ENCODE measurements at places on chromosomes 12 and 14.

- H3K27me3 ChIP-seq: no peaks in the 10 kb centered on the region
- DNase-seq: no peak
- H3K36me3 ChIP-seq: no peaks in the 10 kb centered on the region
Measured at GRCh38 chr12:20351406-20351805, 16.9 kb upstream of the PDE3A start.

- no peak overlapping the region for H3K4me3 ChIP-seq
- no peaks in the 10 kb centered on the region for H3K36me3 ChIP-seq
- no peak overlapping the region for H3K27ac ChIP-seq
Measured at GRCh38 chr12:100955139-100955538, 160.6 kb downstream of the ANO4 start.

DNA sequence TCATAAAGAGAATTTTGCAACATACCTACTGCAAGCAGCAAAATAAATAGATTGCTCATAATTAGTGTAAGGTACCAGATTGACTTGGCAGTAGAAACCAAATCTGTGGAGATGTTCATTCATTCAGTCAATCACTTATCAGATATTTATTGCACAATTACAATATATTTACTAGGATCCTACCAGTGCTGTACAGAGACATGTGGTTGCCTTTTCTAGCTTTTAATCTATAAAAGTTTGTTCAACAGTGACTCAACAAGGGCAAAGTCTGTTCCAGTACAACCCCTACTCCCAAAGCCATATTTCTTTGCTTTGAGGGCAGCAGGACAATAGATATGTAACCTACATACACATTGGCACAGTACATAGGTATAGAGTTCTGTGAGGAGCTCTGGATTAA is 27.3 kb downstream of the ABCD2 start:
- H3K4me1 ChIP-seq: no peaks in the 10 kb centered on the region
- H3K4me3 ChIP-seq: no peak overlapping the region
- DNase-seq: no peak
- H3K27ac ChIP-seq: no peak overlapping the region
- no peaks in the 10 kb centered on the region for H3K27me3 ChIP-seq

DNA sequence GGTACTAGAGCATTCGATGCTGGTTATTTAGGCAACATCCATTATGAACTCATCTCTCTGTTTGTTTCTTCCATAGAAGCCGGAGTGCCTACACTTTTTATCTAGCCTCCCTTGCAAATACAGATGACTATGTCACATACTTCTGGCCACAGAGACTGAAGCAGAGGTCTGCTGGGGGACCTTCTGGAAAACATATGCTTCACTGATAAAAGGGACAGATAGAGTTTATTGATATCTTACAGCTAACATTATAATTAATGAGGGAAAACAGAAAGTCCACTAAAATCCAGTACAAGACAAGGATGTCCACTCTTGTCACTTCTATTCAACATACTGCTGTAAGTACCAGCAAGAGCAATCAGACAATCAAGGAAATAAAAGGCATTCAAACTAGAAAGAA is 104.3 kb upstream of the FAR2 start:
- no peaks in the 10 kb centered on the region for H3K27me3 ChIP-seq
- H3K4me3 ChIP-seq: no peak overlapping the region
- no peaks in the 10 kb centered on the region for H3K36me3 ChIP-seq
- H3K27ac ChIP-seq: no peak overlapping the region
- H3K4me1 ChIP-seq: no peaks in the 10 kb centered on the region

DNA sequence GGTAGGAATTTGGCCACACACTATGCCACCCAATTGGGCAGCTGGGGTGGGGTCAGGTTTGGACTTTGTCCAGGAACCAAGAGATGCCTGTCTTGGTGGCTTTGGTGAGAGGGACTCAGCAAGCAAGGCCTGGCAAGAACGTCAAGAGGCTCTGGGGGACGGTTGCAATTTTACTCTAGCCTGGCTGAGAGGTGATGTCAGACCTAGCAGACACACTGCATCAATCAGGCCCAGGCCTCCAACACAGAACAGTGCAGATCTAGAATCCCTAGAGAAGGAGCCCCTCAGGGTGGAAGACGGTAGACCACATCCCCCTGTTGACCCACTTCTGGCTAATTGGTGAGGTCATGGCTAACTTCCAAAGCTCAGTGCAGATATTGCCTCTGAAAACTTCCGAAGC is 1.6 kb upstream of the UNC119B start:
- DNase-seq: no peak
- H3K36me3 ChIP-seq: no peaks in the 10 kb centered on the region
- no peak overlapping the region for H3K4me3 ChIP-seq
- H3K27me3 ChIP-seq: no peaks in the 10 kb centered on the region

GRCh38 chr12:102498471-102498870 is 18.1 kb upstream of the IGF1 start:
- no peak overlapping the region for H3K4me3 ChIP-seq
- H3K36me3 ChIP-seq: no peaks in the 10 kb centered on the region

DNA sequence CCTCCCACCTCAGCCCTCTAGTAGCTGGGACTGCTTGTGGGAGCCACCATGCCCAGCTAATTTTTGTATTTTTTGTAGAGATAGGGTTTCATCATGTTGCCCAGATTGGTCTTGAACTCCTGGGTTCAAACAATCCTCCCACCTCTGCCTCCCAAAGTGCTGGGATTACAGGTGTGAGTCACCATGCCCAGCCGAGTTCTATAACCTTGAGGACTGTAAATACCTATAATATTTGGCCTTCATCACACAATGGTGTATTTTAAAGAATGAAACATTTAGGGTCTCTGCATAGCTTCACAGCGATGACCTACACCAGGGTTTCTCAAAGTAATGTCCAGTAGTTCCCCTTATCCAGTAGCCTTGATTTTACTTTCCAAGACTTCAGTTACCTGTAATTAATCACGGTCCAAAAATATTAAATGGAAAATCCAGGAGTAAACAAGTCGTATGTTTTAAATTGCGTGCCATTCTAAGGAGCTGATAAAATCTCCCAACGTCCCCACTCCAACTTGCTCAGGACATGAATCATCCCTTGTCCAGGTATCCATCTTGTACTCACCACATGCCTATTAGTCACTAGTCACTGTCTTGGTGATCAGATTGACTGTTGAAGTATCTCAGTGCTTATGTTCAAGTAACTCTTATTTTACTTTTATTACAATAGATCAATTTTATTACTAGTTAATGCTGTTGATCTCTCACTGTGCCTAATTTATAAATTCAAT is 368.2 kb downstream of the BTG1 start:
- H3K27me3 ChIP-seq: no peaks in the 10 kb centered on the region
- no peak for DNase-seq
- no peak overlapping the region for H3K4me3 ChIP-seq
- H3K4me1 ChIP-seq: no peaks in the 10 kb centered on the region

- H3K27me3 ChIP-seq: no peaks in the 10 kb centered on the region
- no peaks in the 10 kb centered on the region for H3K4me1 ChIP-seq
- no peak overlapping the region for H3K4me3 ChIP-seq
- no peak overlapping the region for H3K27ac ChIP-seq
- no peaks in the 10 kb centered on the region for H3K36me3 ChIP-seq
Measured at GRCh38 chr12:39000370-39000769, 95.0 kb upstream of the CPNE8 start.

GRCh38 chr14:105323663-105324062 is 9.1 kb downstream of the PACS2 start:
- no peak for DNase-seq
- no peak overlapping the region for H3K27ac ChIP-seq
- H3K4me1 ChIP-seq: peaks cover 6% of the 10 kb centered on the region
- no peaks in the 10 kb centered on the region for H3K27me3 ChIP-seq
- H3K4me3 ChIP-seq: no peak overlapping the region

DNA sequence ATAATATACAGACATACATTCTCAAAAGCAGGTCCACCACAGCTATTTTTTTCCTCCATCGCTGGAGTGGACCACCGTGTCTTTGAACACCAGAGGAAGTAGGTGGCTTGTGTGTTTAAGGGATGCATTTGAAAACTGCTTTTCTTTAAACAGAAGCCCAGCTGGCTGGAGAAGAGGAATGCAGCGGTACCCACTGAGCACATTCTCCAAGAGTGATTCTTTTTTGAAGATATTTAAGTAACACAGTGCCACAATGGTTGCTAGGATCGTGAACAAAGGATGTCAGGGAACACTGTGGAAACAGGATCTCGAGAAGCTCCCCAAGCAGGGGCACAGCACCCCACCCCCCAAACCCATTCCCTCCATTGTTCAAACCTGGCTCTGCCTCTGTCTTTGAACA is 286.6 kb upstream of the PWP1 start:
- peak overlapping the region; percentile 87 for H3K27ac ChIP-seq
- H3K4me1 ChIP-seq: peaks cover 17% of the 10 kb centered on the region
- H3K4me3 ChIP-seq: no peak overlapping the region
- H3K36me3 ChIP-seq: no peaks in the 10 kb centered on the region

DNA sequence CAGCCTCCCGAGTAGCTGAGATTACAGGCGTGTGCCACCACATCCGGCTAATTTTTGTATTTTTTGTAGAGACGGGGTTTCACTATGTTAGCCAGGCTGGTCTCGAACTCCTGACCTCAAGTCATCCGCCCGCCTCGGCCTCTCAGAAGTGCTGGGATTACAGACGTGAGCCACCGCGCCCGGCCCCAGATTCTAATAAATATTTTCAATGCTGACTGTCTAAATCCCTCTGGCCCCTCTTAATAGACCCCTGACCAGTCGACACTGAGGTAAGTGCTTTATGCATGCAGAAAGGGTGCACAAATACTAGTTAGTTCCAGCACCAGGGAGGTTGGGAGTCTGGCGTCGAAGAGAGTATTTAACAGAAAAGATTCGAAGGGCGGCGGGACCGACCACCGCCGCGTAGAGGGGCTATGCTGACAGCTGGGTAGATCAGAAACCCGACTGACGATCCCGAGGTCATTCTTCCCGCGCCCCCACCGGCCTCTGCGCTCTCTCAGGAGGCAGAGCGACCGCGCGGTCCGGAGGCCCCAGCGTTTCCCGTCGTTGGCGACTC is 1.1 kb upstream of the SPATS2 start:
- no peaks in the 10 kb centered on the region for H3K27me3 ChIP-seq
- H3K4me3 ChIP-seq: peak overlapping the region; percentile 77
- peak overlapping the region; percentile 96 for H3K27ac ChIP-seq
- H3K4me1 ChIP-seq: peaks cover 37% of the 10 kb centered on the region

- no peaks in the 10 kb centered on the region for H3K36me3 ChIP-seq
- H3K27me3 ChIP-seq: no peaks in the 10 kb centered on the region
- H3K27ac ChIP-seq: peak overlapping the region; percentile 82
- H3K4me3 ChIP-seq: peak overlapping the region; percentile 46
Measured at GRCh38 chr12:32895688-32896431, 717 bp downstream of the PKP2 start.

- no peaks in the 10 kb centered on the region for H3K4me1 ChIP-seq
- DNase-seq: no peak
- no peak overlapping the region for H3K27ac ChIP-seq
- H3K27me3 ChIP-seq: no peaks in the 10 kb centered on the region
- no peaks in the 10 kb centered on the region for H3K36me3 ChIP-seq
Measured at GRCh38 chr12:41970744-41971143, 173.9 kb downstream of the GXYLT1 start.

GRCh38 chr12:100289038-100289437 is 22.1 kb downstream of the SCYL2 start:
- H3K4me1 ChIP-seq: no peaks in the 10 kb centered on the region
- H3K27ac ChIP-seq: no peak overlapping the region
- no peak for DNase-seq
- H3K27me3 ChIP-seq: no peaks in the 10 kb centered on the region
- no peaks in the 10 kb centered on the region for H3K36me3 ChIP-seq

- H3K36me3 ChIP-seq: no peaks in the 10 kb centered on the region
- H3K4me1 ChIP-seq: no peaks in the 10 kb centered on the region
- H3K27ac ChIP-seq: no peak overlapping the region
- no peak overlapping the region for H3K4me3 ChIP-seq
- DNase-seq: no peak
Measured at GRCh38 chr12:16756833-16757555, 151.0 kb upstream of the LMO3 start.

GRCh38 chr12:131025939-131026702 is 72.4 kb downstream of the ADGRD1 start:
- H3K27ac ChIP-seq: no peak overlapping the region
- H3K36me3 ChIP-seq: no peaks in the 10 kb centered on the region
- H3K4me3 ChIP-seq: no peak overlapping the region

DNA sequence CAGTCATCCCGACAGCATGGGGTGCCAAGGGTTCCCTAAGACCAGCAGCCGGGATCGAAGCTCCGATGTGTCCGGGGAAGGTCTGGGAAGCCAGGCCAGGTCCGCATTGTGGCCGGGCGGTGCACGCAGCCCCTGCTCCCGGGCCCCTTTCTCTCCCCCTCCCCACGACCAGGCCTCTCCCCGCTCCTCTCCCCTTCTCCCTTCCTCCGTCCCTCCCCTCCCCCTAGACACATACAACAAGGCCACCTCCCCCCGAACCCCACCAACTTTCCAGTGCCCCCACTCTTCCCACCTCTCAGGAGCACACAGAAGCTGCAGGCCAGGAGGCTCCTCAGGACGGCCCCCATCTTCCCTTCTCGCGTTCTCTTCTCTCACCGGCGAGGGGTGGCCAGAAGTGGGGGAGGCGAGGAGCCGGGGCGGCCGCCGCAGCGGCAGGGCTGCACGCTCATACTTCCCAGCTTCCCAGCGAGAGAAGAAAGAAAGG is 413 bp downstream of the LRP6 start:
- no peak for DNase-seq
- peak overlapping the region; percentile 90 for H3K4me3 ChIP-seq
- no peaks in the 10 kb centered on the region for H3K4me1 ChIP-seq
- H3K27ac ChIP-seq: peak overlapping the region; percentile 96

DNA sequence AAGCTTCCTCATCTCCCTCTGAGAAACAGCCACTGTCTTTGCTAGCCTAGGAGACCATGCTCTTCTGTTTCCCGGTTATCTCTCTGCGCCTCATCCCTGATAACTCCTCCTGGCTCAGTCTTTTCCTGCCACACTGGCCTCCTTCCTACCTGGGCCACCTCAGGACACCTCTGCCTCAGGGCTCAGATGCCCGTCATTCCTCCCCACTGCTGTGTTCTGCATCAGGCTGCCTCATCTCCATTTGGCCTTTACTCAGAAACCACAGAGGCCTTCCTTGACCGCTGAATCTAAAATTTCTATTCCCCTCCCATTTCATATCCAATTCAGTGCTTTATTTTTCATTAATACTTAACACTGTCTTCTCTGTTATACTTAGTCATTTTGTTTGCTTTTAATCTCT is 311.0 kb upstream of the RGS6 start:
- H3K36me3 ChIP-seq: peaks cover 42% of the 10 kb centered on the region
- DNase-seq: no peak
- H3K4me1 ChIP-seq: no peaks in the 10 kb centered on the region
- no peak overlapping the region for H3K27ac ChIP-seq
- no peaks in the 10 kb centered on the region for H3K27me3 ChIP-seq

GRCh38 chr12:19457561-19457960 is 18.3 kb downstream of the AEBP2 start:
- H3K27ac ChIP-seq: no peak overlapping the region
- peaks cover 11% of the 10 kb centered on the region for H3K4me1 ChIP-seq
- no peaks in the 10 kb centered on the region for H3K27me3 ChIP-seq
- no peak overlapping the region for H3K4me3 ChIP-seq
- no peak for DNase-seq

GRCh38 chr12:117412465-117413188 is 51.2 kb upstream of the NOS1 start:
- no peak for DNase-seq
- no peaks in the 10 kb centered on the region for H3K4me1 ChIP-seq
- no peaks in the 10 kb centered on the region for H3K27me3 ChIP-seq
- H3K4me3 ChIP-seq: no peak overlapping the region
- H3K27ac ChIP-seq: no peak overlapping the region

- no peak for DNase-seq
- no peak overlapping the region for H3K4me3 ChIP-seq
- no peak overlapping the region for H3K27ac ChIP-seq
Measured at GRCh38 chr12:54759751-54760150, 94.6 kb upstream of the MUCL1 start.

Measured in esophagus squamous epithelium (tissue), 5 donors.